ENCODE measurements at places on chromosomes 4 and X. TPM values are rescaled to one million over a fixed set of nuclear protein-coding genes. Genes with fewer than 3 reads are reported as not detected.

- DNase-seq: no peak
- H3K27ac ChIP-seq: no peak overlapping the region
- H3K36me3 ChIP-seq: no peaks in the 10 kb centered on the region
- H3K4me1 ChIP-seq: no peaks in the 10 kb centered on the region
- no peak overlapping the region for H3K4me3 ChIP-seq
Measured at GRCh38 chrX:155434906-155435743, 23.3 kb downstream of the F8A3 start.

DNA sequence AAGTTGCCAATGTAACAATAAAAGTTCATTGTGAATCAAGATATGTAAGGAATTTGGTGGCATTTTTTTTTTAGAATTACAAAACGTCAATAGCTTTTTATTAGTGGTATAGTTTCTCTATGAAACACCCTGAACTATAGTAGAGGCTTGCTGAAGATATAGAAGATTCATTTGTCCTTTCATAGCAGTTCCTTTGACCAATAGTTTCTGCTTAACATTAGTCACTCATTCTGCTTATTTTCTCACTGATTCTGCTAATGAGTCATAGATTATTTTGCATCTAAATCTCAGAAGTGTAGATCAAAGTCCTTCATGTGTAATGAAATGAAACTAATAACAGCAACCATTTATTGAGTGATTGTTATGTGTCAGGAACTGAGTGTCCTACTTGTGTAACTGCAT lies 205.0 kb upstream of the TET2 start:
- no peak for DNase-seq
- no peaks in the 10 kb centered on the region for H3K4me1 ChIP-seq
- no peaks in the 10 kb centered on the region for H3K36me3 ChIP-seq
- no peak overlapping the region for H3K4me3 ChIP-seq
- no peaks in the 10 kb centered on the region for H3K27me3 ChIP-seq
- no peak overlapping the region for H3K27ac ChIP-seq

- H3K36me3 ChIP-seq: no peaks in the 10 kb centered on the region
- no peak overlapping the region for H3K27ac ChIP-seq
- H3K4me1 ChIP-seq: no peaks in the 10 kb centered on the region
- no peak for DNase-seq
- no peak overlapping the region for H3K4me3 ChIP-seq
- H3K27me3 ChIP-seq: no peaks in the 10 kb centered on the region
Measured at GRCh38 chr4:70931347-70931746, 29.2 kb downstream of the MOB1B start.

- H3K27me3 ChIP-seq: no peaks in the 10 kb centered on the region
- no peaks in the 10 kb centered on the region for H3K36me3 ChIP-seq
- H3K27ac ChIP-seq: no peak overlapping the region
- no peak for DNase-seq
- H3K4me1 ChIP-seq: no peaks in the 10 kb centered on the region
Measured at GRCh38 chr4:108003982-108004515, 14.4 kb downstream of the HADH start.

GRCh38 chr4:2332976-2333319 lies 71.0 kb upstream of the MXD4 start:
- no peak overlapping the region for H3K4me3 ChIP-seq
- peaks cover 4% of the 10 kb centered on the region for H3K4me1 ChIP-seq
- no peak for DNase-seq
- H3K27ac ChIP-seq: no peak overlapping the region

TMEM255A gene
- 3.5 TPM for total RNA-seq

DNA sequence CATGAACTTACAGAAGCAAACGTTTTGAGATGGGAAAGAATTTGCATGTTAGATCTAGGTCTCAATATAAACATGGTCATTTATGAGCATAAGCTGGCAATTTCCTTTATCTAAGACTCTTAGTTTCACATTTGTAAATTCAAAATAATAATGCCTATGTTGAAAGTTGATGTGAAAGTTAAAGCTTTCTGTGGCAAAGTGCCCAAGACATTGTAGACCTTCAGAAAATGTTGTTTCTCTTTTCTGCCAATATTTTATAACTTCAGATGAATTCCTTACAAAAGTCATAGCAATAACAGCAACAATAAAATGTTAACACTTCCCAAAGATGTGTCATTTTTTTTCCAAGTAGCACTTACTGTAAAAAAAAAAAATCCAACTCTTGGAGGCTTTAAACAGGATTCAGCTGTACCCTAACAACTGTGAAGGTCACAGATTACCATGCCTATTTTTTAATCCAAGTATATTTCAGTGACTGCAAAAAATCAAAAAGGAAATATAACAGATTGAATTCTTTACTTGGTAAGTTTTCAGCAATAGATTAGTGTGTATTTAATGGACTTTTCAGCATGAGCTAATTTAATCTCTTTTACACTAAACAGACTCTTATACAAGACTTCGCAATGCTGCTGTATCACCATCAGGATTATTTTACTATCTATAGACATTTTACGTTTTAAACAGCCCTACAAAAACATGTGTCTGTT lies 206.5 kb upstream of the PDE5A start:
- H3K27me3 ChIP-seq: no peaks in the 10 kb centered on the region
- H3K27ac ChIP-seq: no peak overlapping the region
- no peak for DNase-seq
- no peaks in the 10 kb centered on the region for H3K4me1 ChIP-seq
- H3K36me3 ChIP-seq: no peaks in the 10 kb centered on the region

GRCh38 chrX:76148753-76149152 lies 24.1 kb upstream of the PBDC1 start:
- H3K4me3 ChIP-seq: no peak overlapping the region
- H3K27me3 ChIP-seq: no peaks in the 10 kb centered on the region
- peak; percentile 7 for DNase-seq
- H3K4me1 ChIP-seq: peaks cover 19% of the 10 kb centered on the region

- no peak overlapping the region for H3K27ac ChIP-seq
- H3K4me1 ChIP-seq: no peaks in the 10 kb centered on the region
- H3K36me3 ChIP-seq: no peaks in the 10 kb centered on the region
- H3K27me3 ChIP-seq: no peaks in the 10 kb centered on the region
Measured at GRCh38 chrX:56366901-56367300, 134.7 kb downstream of the KLF8 start.

DNA sequence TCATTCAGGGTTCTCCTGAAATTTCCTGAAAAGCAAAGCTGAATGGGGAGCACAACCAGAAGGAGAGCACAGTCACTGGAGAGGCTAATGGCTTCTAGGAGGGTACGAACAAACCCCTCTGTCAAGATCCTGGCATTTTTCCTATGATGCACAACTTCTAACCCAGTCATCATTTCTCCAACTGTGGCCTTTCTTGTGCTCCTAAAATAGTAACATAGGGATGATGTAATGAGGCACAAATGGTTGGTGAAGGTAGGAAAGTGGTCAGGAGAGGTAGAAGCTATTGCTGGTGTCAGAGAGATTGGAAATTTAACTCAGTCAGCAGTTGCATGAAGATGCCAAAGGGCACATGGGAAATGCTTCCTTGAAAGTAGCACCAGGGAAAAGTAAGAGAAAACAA lies 52.7 kb downstream of the SLC10A7 start:
- no peaks in the 10 kb centered on the region for H3K36me3 ChIP-seq
- DNase-seq: no peak
- H3K4me3 ChIP-seq: no peak overlapping the region
- no peaks in the 10 kb centered on the region for H3K27me3 ChIP-seq
- H3K27ac ChIP-seq: no peak overlapping the region

DNA sequence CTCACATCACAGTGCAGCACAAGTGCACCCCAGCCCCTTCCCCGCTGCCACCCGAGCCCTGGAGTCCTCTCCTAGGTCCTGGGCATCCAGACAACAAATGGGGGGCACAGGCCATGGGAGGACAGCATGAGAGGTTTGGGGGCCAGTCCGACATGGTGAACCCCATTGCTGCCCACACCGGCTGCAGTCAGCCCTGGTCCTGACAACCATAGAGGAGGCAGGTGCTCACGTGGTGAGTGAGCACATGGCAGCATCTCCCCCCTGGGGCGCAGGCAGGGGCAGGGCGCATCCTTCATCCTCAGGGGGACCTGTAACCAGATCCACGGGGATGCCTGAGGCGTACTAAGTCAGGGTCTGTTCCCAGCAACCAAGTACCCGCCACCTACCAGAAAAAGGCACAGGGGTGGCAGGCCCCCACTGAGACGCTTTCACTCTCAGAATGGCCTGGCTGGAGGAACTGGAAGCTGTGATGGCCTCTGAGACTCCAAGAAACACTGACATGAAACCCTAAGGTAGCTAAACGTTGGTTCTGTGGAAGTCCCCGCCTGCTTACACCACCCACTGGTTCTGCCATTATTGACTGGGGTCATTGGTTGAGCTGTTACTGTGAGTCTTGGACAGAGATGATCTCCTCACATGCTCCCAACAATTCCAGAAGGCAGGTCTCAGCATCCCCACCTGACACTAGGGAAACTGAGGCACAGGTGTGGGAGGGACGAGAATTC lies 6.5 kb downstream of the ZFYVE28 start:
- no peaks in the 10 kb centered on the region for H3K36me3 ChIP-seq
- peak; percentile 1 for DNase-seq
- H3K27ac ChIP-seq: no peak overlapping the region

DNA sequence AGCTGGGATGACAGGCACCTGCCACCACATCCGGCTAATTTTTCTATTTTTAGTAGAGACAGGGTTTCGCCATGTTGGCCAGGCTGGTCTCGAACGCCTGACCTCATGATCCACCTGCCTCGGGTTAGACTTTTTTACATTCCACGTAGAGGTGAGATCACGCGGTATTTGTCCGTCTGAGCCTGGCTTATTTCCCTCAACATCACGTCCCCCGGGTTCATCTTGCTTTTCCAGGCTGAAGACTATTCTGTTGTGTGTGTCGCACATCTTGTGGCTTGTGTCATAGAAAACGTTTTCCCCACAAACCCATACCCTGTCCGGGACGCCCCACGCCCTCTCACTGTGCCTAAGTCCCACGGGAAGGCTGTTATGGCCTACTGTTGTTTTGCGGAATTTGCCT lies 185.3 kb downstream of the CRLF2 start:
- no peak for DNase-seq
- H3K4me1 ChIP-seq: peaks cover 13% of the 10 kb centered on the region
- no peak overlapping the region for H3K27ac ChIP-seq
- H3K27me3 ChIP-seq: no peaks in the 10 kb centered on the region

DNA sequence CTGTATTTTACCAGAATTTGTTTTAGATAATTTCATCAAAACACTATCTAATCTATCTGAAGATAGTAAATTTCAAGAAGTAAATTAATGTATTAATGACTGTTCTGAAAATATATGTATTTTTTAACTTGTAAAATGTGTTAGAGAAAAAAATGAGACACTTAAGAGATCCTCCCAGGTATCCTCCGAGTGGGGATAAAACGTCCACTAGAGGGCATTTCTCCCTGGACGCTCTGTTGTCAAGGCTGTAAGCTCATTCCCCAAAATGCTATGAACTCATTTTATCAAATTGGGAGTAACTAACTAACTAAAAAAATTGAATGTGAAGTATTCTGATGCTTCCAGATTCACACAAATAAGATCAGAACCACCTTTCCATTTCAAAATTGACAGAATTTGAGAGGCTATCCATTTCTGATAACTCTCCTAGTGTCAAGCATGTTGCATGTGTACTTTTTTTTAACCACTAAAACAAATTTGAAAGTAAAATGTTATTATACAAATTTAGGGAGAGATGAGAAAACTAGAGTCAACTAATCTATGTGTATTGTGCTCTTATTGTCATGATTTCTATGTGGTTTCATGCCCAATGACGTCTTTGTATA lies 337.3 kb upstream of the HS3ST1 start:
- no peaks in the 10 kb centered on the region for H3K36me3 ChIP-seq
- H3K4me1 ChIP-seq: no peaks in the 10 kb centered on the region
- peak; percentile 64 for DNase-seq
- H3K27ac ChIP-seq: no peak overlapping the region
- H3K4me3 ChIP-seq: no peak overlapping the region

MFAP3L gene
- total RNA-seq: 35.5 TPM

GPR34 gene
- total RNA-seq: not detected

GRCh38 chr4:140028676-140029517 lies 125.1 kb downstream of the MAML3 start:
- DNase-seq: no peak
- no peaks in the 10 kb centered on the region for H3K4me1 ChIP-seq
- H3K27me3 ChIP-seq: no peaks in the 10 kb centered on the region
- H3K36me3 ChIP-seq: no peaks in the 10 kb centered on the region
- no peak overlapping the region for H3K27ac ChIP-seq

- H3K27ac ChIP-seq: no peak overlapping the region
- no peaks in the 10 kb centered on the region for H3K27me3 ChIP-seq
- H3K4me1 ChIP-seq: no peaks in the 10 kb centered on the region
Measured at GRCh38 chr4:174312993-174313392, 29.3 kb downstream of the CEP44 start.

NWD2 gene
- not detected for total RNA-seq

CT45A7 gene
- total RNA-seq: not detected

- no peak overlapping the region for H3K4me3 ChIP-seq
- no peak overlapping the region for H3K27ac ChIP-seq
- DNase-seq: no peak
- H3K36me3 ChIP-seq: no peaks in the 10 kb centered on the region
- no peaks in the 10 kb centered on the region for H3K27me3 ChIP-seq
- no peaks in the 10 kb centered on the region for H3K4me1 ChIP-seq
Measured at GRCh38 chrX:4741024-4741423, 1027.6 kb upstream of the PRKX start.

DNA sequence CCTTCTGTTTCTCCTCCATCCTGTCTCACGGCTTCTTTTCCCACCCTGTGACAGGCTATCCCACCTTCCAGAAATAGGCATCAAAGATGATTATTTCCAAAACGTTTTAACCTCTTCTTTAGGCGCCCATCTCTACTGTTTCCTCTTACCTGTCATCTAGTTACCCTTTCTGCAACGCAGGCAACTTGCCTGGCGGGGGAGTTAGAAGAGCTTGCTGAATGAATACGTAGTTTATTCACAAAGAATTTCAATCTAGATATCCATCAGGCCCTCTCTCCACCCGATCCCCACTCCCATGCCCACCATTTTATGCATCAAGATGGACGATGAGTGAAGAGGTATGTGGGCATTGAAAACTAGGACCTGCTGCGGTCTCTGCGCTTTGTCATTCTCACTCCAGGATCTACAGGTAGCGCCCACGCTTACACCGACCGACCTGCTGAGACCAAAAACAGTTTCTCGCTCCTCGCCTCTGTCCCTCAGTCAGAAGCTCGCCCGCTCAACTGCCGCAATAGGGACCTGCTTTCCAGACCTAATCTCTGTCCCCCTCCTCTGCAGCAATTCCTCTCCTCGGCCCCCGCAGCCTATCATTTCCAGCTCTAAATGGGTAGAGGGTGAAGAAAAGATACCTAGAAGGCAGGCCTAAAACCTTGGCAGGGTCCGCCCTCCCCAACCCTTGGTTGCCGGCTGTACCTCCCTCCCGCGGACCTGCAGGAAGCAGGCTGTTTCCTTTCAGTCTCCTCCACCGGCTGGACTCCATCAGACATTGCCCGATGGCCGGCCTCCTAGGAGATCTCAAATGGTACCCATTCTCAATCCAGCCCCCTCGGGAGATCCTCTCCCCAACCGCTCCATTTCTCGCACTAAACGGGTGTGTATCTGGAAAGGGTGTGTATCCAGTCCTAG lies 624 bp downstream of the BEX5 start:
- peak; percentile 1 for DNase-seq
- H3K27me3 ChIP-seq: no peaks in the 10 kb centered on the region
- H3K36me3 ChIP-seq: no peaks in the 10 kb centered on the region
- no peak overlapping the region for H3K27ac ChIP-seq
- H3K4me1 ChIP-seq: no peaks in the 10 kb centered on the region
- H3K4me3 ChIP-seq: peak overlapping the region; percentile 29

TENM3 gene
- total RNA-seq: 78.7 TPM

CLCN4 gene
- 6.5 TPM for total RNA-seq

GRCh38 chrX:53281321-53281822 lies at the start of gene IQSEC2:
TSS of gene IQSEC2 (minus strand) at chrX:53281584.
- no peak within 1 kb of the TSS for H3K27ac ChIP-seq
- H3K27me3 ChIP-seq: no peaks in the 10 kb centered on the region
- peak; percentile 61 for DNase-seq
- peak within 1 kb of the TSS; percentile 31 for H3K4me3 ChIP-seq
- H3K36me3 ChIP-seq: no peaks in the 10 kb centered on the region
- peaks cover 6% of the 10 kb centered on the region for H3K4me1 ChIP-seq
